ENCODE measurements at places on chromosomes 1 and 21. TPM values are rescaled to one million over a fixed set of nuclear protein-coding genes. Genes with fewer than 3 reads are reported as not detected.

FCER1G gene
- 0.81 TPM for total RNA-seq

SLC9C2 gene
- not detected for total RNA-seq

RAB25 gene
- total RNA-seq, result 0.49 TPM

LORICRIN gene
- not detected for total RNA-seq

KIF17 gene
- total RNA-seq, result not detected

CCDC18 gene
- 24.6 TPM for total RNA-seq

DNA sequence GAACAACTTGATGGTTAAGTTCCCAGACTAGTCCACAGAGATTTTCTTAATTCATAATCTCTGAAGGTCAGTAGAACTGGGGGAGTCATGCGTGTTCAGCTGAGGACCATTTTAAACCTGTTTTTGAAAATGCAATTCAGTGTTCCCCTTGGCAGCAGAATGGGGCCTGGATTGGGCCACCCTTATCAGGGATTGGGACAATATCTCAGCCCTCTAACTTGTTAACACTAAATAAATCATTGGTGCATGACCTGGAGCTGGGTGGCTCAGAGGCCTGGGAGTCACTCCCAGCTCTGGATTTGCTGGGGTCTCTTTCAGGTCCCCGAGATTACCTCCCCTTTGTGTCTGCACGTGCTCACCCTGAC is 55.3 kb downstream of the MRPS6 start:
- no peaks in the 10 kb centered on the region for H3K27me3 ChIP-seq
- H3K27ac ChIP-seq, result peak overlapping the region; percentile 92
- H3K4me3 ChIP-seq, result peak overlapping the region; percentile 58
- peaks cover 83% of the 10 kb centered on the region for H3K4me1 ChIP-seq

DNA sequence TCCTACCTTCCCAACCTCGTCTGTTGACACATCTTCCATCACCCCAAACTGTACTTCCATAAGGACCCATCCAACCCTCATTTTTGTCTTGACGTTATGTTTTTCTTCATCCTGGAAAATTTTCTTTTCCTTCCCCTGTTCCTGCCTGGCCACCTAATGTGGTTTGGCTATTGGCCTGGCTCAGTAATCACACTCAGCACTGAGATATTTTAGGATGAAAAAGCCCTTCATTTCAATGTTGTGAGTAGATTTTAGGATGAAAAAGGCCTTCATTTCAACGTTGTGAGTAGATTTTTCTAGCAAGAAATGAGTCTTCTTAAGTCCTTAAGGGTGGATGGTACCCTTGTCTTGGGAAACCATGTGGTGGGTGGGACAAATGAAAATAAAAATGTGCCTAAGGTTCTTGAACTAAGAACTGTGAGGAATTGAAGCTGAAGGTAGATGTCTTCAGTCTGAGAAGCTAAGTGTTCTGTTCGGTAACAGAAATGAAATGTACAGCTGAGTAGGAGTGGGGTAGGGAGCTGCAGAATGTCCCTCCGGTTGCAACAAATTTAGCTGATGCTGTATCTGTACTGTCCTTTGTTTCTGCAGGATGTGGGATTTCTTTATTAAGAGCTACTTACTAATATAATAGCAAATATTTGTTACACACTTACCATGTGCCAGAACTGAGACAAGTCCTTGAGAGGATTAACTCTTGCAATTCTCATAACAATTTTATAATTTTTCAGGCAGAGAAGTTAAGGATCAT is 36.1 kb downstream of the DNTTIP2 start:
- H3K4me1 ChIP-seq, result peaks cover 13% of the 10 kb centered on the region
- no peak overlapping the region for H3K27ac ChIP-seq
- H3K4me3 ChIP-seq, result no peak overlapping the region

- H3K4me3 ChIP-seq, result peak overlapping the region; percentile 80
- peaks cover 4% of the 10 kb centered on the region for H3K36me3 ChIP-seq
- H3K27ac ChIP-seq, result peak overlapping the region; percentile 81
- peaks cover 25% of the 10 kb centered on the region for H3K4me1 ChIP-seq
- H3K27me3 ChIP-seq, result no peaks in the 10 kb centered on the region
- DNase-seq, result no peak
Observed at GRCh38 chr1:1304331-1305299, 3.1 kb downstream of the ACAP3 start.

GRCh38 chr1:226560243-226560642 is 11.7 kb downstream of the STUM start:
- peaks cover 4% of the 10 kb centered on the region for H3K27me3 ChIP-seq
- no peak overlapping the region for H3K27ac ChIP-seq
- no peak overlapping the region for H3K4me3 ChIP-seq
- no peak for DNase-seq
- no peaks in the 10 kb centered on the region for H3K36me3 ChIP-seq
- no peaks in the 10 kb centered on the region for H3K4me1 ChIP-seq

C1QB gene
- total RNA-seq, result not detected

- H3K4me1 ChIP-seq, result peaks cover 9% of the 10 kb centered on the region
- no peaks in the 10 kb centered on the region for H3K27me3 ChIP-seq
- no peak overlapping the region for H3K27ac ChIP-seq
- H3K36me3 ChIP-seq, result no peaks in the 10 kb centered on the region
- peak; percentile 67 for DNase-seq
Observed at GRCh38 chr21:37060296-37060695, 12.6 kb downstream of the PIGP start.

- H3K27ac ChIP-seq, result no peak overlapping the region
- H3K36me3 ChIP-seq, result peaks cover 21% of the 10 kb centered on the region
- DNase-seq, result no peak
- H3K27me3 ChIP-seq, result no peaks in the 10 kb centered on the region
- H3K4me3 ChIP-seq, result no peak overlapping the region
- H3K4me1 ChIP-seq, result peaks cover 2% of the 10 kb centered on the region
Observed at GRCh38 chr1:214317734-214318133, 36.8 kb downstream of the SMYD2 start.

GRCh38 chr1:63731117-63732043 is 42.4 kb upstream of the ROR1 start:
- peaks cover 6% of the 10 kb centered on the region for H3K27me3 ChIP-seq
- no peak overlapping the region for H3K27ac ChIP-seq
- no peak overlapping the region for H3K4me3 ChIP-seq
- DNase-seq, result no peak

- no peak for DNase-seq
- H3K36me3 ChIP-seq, result no peaks in the 10 kb centered on the region
- no peak overlapping the region for H3K4me3 ChIP-seq
- H3K4me1 ChIP-seq, result no peaks in the 10 kb centered on the region
- no peaks in the 10 kb centered on the region for H3K27me3 ChIP-seq
Observed at GRCh38 chr1:221606256-221606655, 135.6 kb downstream of the DUSP10 start.

BARHL2 gene
- total RNA-seq, result not detected

ANGPTL7 gene
- total RNA-seq, result not detected

DNA sequence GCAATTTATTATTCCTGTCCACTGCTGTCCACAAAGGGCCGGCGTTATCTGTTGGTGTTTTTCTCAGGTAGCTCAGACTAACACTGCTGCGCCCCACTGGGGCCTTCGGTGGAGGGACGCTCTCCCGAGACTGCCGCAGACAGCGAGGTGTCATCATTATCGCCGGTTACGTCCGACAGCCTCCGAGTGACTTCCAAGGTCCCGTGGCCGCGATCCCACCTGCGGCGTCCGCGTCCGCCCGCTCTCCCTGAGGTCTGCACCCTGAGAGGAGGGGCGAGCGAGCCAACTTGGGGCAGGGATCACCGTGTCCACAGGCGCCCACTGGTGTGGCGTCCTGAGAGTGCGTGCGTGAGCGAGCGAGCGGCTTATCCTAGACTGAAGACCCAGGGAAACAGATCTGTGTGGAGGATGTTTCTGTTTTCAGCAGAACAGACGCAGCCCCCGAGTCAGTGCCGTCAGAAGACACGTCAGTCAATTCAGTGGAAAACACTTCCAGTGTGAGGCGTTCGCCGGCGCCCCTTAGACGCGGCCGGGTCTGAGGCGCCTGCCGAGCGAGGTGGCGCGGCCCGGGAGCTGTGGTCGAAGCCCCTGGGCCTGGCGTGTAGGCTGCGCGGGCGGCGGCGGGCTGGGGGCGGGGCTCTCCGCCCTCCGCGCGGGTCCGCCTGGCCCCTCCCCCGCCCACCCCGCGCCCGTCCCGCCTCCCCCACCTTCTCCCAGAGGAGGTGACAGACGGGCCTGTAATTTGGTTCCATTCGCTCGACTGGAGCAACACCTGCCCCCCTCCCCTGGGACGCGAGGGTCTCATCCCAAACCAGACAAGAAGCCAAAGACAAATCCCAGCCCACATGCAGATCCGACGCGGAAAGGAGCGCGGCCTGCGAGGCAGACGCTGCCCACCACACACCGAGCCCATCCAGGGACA is 12.6 kb downstream of the NHLH2 start:
- H3K4me1 ChIP-seq, result peaks cover 10% of the 10 kb centered on the region
- DNase-seq, result peak; percentile 44
- H3K27ac ChIP-seq, result no peak overlapping the region
- no peaks in the 10 kb centered on the region for H3K36me3 ChIP-seq
- H3K4me3 ChIP-seq, result peak overlapping the region; percentile 47

DNA sequence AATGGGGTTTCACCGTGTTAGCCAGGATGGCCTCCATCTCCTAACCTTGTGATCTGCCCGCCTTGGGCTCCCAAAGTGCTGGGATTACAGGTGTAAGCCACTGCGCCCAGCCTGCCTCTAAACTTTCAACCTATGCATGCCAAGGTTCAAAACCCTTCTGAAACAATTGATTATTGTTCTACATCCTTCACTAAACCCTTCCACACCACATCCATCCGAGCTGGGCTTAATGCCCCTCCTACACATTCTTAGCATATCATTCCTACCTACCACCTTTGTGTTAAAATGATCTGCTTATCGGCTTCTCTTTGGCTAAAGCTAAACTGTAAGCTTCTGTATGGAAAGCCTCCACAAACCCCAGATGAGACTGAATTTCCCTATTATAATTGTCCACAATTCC is 40.8 kb upstream of the DOCK7 start:
- no peak overlapping the region for H3K27ac ChIP-seq
- no peaks in the 10 kb centered on the region for H3K36me3 ChIP-seq
- H3K27me3 ChIP-seq, result peaks cover 12% of the 10 kb centered on the region
- no peak for DNase-seq
- H3K4me3 ChIP-seq, result no peak overlapping the region
- H3K4me1 ChIP-seq, result peaks cover 4% of the 10 kb centered on the region

- H3K4me3 ChIP-seq, result no peak overlapping the region
- no peaks in the 10 kb centered on the region for H3K36me3 ChIP-seq
- H3K27ac ChIP-seq, result no peak overlapping the region
- peaks cover 18% of the 10 kb centered on the region for H3K4me1 ChIP-seq
- peaks cover 3% of the 10 kb centered on the region for H3K27me3 ChIP-seq
Observed at GRCh38 chr1:62784509-62785365, 805 bp downstream of the ATG4C start.

OR2T8 gene
- not detected for total RNA-seq

- H3K27me3 ChIP-seq, result no peaks in the 10 kb centered on the region
- H3K27ac ChIP-seq, result no peak overlapping the region
- DNase-seq, result no peak
- no peak overlapping the region for H3K4me3 ChIP-seq
Observed at GRCh38 chr1:231634323-231635013, 7.9 kb downstream of the DISC1 start.

OR2T3 gene
- total RNA-seq, result not detected

SPRR4 gene
- total RNA-seq, result not detected

- no peak overlapping the region for H3K4me3 ChIP-seq
- peaks cover 1% of the 10 kb centered on the region for H3K27me3 ChIP-seq
- no peaks in the 10 kb centered on the region for H3K36me3 ChIP-seq
- H3K4me1 ChIP-seq, result no peaks in the 10 kb centered on the region
- DNase-seq, result no peak
Observed at GRCh38 chr21:39913706-39914305, 46.6 kb downstream of the PCP4 start.

CELA3B gene
- total RNA-seq, result not detected

ARTN gene
- total RNA-seq, result 0.68 TPM

DNA sequence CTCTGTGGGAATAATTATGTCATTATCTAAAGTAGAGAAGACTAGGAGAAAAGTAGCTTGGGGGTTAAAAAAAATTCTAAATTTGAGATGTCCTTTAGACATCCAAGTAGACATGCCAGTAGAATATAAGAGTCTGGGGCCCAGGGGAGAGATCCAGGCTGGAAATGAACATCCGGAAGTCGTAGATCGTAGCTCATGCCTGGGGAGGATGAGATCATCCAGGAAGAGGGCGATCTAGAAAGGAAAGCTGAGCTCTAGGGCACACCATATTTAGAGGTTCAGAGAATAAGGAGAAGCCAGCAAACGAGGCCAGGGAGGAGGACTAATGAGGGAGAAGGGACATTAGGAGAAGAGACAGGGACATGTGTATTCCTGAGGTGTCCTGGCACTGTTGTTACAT is 12.2 kb downstream of the NGF start:
- H3K4me1 ChIP-seq, result no peaks in the 10 kb centered on the region
- H3K27ac ChIP-seq, result no peak overlapping the region
- DNase-seq, result no peak
- H3K4me3 ChIP-seq, result no peak overlapping the region
- H3K36me3 ChIP-seq, result no peaks in the 10 kb centered on the region
- peaks cover 12% of the 10 kb centered on the region for H3K27me3 ChIP-seq

DNA sequence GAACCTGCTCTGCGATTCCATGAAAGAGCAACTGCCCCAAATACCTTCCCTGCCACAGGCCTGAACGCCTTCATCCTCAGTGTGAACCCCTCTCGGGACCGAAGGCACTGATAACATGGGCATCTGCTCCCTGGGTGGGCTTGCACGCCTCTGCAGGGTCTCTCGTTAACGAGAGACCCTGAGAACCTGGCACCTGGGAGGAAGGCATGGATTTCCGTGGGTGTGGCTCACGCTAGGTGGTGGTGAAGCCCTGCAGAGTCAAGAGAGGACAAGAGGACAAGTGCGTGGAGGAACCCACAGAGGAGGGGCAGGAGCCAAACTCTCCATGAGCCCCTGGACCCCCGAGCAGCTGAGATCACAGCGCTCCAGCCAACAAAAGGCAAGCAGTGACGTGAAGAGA is 26.8 kb upstream of the COL6A2 start:
- H3K27ac ChIP-seq, result no peak overlapping the region
- no peak for DNase-seq
- no peak overlapping the region for H3K4me3 ChIP-seq

TBX19 gene
- 1.5 TPM for total RNA-seq

C1orf87 gene
- not detected for total RNA-seq

EDARADD gene
- total RNA-seq, result 3.0 TPM

Data from activated CD8-positive, alpha-beta T cell treated with anti-CD3 and anti-CD28 coated beads for 36 hours (primary cell).